ENCODE measurements at places on chromosomes 5 and 9.
A peak's percentile ranks its signal among the peaks of the same experiment; 100 is the strongest.

- DNase-seq = peak; percentile 98
Observed at GRCh38 chr9:110626101-110626829, 42.3 kb upstream of the MUSK start.

DNA sequence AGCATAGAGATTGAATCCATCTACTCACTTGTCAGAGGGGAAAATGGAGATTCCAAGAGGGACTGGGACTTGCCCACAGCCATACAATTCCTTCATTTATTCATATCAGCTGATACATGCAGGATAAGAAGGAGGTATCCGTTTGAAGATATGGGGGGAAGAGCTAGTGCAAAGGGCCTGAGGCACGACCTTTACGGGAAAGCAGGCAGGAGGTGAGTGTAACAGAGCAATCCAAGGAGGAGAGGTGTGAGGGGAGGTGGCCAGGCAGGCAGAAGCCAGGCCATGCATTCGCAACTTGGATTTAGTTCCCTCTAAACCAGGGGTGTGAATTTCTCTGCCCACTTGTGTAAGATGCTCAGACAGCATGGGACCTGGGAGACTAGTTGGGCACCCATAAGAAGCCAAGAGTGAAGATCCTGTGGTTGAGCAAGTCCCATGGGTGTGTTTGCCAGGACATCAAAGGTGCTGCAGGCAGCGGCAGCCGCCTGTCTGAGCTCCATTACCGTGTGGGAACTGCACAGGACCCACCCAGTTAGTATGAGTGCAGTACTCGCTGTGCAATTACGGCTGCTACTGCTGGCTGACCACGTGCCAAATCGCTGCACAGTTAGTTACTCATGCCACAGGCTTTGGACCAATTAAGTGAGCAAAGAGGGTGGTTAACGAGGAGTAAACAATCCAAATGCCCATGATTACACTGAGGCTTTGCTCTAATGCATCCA is 31.4 kb upstream of the FAT2 start:
- no peak for DNase-seq

GRCh38 chr9:13110766-13111417 is 168.6 kb downstream of the MPDZ start:
- no peak for DNase-seq

- peak; percentile 98 for DNase-seq
Observed at GRCh38 chr9:21831841-21832509, 29.5 kb downstream of the MTAP start.

GRCh38 chr5:159286420-159287035 is 23.4 kb downstream of the UBLCP1 start:
- DNase-seq = peak; percentile 48

- no peak for DNase-seq
Observed at GRCh38 chr9:137764981-137765380, 112.6 kb upstream of the CACNA1B start.

DNA sequence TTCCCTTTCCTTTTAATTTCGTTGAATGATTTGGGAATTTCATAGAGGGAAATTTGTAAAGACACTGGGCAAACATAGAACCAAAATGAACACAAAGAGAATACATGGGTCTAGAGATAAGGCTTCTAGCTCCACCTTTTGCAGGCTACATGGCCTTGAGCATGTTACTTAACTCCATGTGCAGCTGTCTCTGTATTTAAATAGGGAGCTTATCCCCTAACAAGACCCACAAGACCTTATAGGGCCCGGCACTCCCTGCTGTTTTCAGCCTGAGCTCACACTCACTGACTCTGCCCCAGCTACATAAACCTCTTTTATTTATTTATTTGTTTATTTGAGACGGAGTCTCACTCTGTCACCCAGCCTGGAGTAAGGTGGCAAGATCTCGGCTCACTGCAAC is 30.6 kb upstream of the TLE1 start:
- no peak for DNase-seq

- peak; percentile 12 for DNase-seq
Observed at GRCh38 chr5:95986001-95986400, 24.4 kb upstream of the ELL2 start.

DNA sequence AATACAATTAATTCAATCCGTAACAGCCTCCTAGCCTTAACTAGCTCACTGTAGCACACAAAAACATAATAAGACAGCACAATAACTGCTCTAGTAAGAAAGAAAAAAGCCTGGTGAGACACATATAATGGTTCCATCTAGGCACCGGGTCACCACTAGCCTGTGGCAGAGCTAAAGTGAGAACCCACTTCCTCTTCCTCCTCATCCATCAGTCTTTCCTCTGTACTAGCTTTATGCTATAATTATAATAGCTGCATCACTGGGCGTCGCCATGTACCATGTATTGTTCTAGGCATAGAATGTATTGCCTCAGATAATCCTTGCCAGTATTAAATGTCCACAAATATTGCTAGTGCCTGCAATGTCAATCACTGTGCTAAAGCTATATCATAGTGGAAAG is 23.1 kb downstream of the ADRB2 start:
- no peak for DNase-seq

GRCh38 chr9:103658156-103658555 is 436.0 kb upstream of the SMC2 start:
- DNase-seq = no peak

Measured in IMR-90 (cell line).